ENCODE measurements at places on chromosomes 6 and 20. TPM values are rescaled to one million over a fixed set of nuclear protein-coding genes. Genes with fewer than 3 reads are reported as not detected.

- DNase-seq, result no peak
Measured at GRCh38 chr6:151497905-151498304, 4.1 kb downstream of the CCDC170 start.

DNA sequence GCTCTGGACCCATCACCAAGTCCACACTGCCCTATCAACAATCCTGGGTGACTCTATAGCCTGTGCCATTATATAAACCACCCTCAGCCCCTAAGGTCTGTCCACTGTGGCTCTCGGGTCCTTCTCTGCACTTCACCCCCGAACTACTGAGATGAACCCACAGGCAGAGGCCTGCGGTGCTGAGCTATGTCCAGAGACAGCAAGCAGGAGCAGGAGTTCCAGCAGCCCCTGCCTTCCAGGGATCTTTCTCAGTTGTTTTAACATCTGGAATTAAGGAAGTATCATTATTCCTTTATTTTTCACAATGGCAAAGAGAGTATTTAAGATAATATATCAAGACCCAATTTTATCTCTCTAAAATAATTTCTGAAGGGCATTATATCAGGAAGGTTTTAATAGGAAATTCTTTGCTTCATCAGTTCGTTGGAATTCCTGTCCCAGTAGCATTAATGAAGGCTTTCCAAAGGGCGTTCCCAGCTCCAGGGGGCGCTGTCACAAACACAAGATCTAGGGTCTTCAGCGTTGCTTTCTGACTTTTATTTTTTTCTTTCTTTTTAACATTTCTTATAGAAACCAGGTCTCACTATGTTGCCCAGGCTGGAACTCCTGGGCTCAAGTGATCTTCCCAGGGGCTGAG lies 27.3 kb downstream of the RRBP1 start:
- no peak for DNase-seq

DNA sequence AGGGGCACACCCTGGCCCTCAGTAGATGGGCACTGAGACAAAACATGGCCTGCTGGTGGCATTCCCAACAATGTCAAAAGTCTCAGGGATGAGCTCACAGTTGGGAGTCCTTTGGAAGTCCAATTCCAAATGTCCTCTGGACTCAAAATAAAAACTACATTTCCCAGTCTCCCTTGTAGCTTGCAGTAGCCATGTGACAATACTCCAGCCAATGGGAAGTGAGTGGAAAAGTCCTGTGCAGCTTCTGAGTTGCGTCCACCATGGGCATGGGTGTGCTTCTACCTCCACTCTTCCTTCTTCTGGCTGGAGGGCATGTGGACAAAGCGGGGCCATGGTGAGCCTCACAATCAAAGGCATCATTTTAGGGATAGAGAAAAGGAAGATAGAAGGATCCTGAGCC lies 5.8 kb upstream of the ADAM33 start:
- DNase-seq, result no peak

DNA sequence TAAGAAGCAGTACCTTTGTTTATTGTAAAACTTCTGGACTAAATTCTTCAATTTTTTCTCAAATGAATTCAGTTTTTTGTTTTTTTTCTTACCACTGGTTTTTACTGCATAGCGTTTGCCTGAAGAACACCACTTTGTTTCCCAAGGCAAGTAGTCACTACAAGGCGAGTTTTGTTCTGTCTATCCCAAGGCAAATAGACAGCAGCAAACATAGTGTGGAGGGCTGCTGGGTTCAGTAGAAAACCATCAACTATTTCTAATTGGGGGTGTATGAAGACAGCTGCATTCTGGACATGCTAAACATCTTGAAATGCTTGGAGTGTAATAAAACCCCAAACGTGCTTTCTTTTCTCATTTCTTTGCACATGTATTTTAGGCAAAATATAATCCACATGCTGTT lies 197.4 kb downstream of the ESR1 start:
- DNase-seq, result no peak

DNA sequence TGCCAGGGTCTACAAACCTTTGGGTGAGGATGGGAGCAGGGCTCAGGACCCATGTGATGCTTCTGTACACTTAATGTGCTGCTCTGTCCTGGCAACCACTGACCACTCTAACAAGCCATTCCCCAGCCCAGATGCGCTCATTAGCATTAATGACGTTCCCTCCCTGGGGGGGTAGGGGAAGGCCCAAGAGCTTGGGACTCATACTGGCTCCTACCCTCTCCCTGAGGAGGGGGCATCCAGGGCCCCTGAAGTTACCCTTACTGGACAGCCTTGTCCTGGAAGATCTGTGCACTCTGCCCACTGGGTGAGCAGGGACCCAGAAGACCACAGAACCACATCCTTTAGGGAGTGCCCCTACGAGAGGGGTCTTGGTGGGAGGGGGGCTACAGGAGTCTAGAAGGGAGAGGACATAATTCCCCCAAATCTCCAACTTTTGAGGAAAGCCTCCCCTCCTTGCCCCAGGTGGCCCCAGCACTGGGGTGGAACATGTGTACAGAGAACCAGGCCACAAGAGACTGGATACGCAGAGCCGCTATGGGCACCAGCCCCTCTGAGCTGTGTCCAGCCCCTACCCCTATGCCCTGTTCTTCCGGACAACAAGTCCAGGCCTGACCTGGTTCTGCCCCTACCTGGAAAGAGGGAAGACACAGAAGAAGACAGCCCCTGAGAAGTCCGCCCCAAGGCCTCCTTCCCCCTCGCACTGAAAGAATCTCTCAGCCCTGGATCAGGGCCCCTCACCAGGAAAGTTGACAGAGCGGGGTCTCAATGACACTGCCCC lies 1.4 kb downstream of the TEAD3 start:
- no peak for DNase-seq

SPATA2 gene
- total RNA-seq, result 8.9 TPM

ID1 gene
- 1.2 TPM for total RNA-seq

DNA sequence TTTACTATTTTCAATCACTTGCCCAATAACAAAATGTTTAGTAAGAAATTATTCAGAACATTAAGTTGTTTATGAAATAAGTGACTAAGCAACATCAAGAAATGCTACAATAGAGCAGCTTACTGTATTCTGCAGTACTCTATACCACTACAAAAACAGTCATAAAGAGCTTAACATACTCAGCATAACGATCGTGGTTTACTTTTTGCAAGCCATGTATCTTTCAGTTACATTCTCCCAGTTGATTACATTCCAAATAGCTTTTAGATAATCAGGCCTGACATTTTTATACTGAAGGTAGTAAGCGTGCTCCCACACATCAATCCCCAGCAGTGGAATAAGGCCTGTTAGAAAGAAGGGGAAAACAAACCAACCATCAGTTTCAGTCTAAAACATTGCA lies 10.7 kb downstream of the SOD2 start:
- no peak for DNase-seq

DNA sequence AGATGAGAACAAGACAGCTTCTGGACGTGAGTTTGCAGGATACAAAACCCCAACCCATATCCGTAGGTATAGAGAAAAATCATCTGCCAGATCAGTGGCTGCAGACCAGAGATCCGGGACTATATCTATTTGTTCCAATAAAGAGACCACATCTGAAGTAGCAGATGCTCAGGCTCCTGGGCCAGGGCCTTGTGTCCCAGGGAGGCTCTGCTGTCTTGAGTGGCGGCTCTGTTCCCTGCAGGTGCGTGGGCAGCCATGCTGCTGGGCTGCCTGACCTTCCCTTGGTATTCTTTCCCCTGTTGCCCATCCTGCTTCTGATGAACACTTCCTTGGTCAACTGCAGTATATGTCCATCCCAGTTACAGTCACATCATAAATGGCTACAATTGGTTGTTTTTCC lies 34.9 kb downstream of the ERMARD start:
- no peak for DNase-seq

LAMA4 gene
- total RNA-seq, result not detected

GRCh38 chr20:56222945-56223344 lies 25.6 kb upstream of the MC3R start:
- no peak for DNase-seq

- DNase-seq, result no peak
Measured at GRCh38 chr6:87803791-87804190, 101.8 kb upstream of the AKIRIN2 start.

DNA sequence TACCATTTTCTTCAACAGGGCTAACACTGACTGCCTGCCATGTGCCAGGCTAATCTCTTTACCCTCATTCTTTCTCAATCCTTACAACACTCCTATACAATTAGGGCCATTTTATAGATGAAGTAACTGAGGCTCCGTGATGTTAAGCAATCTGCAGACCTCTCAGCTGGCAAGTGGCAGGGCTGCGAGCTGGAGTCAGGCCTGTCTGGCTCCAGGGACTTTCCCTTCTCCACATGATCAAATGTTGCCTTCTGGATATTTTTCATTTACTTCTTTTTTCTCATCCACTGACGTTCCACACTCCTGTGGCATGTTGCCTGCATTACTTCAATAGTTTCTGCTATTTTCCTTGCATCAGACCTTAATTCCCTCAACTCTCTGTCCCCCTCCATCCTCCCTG lies 55.2 kb upstream of the TAGAP start:
- DNase-seq, result no peak

DNA sequence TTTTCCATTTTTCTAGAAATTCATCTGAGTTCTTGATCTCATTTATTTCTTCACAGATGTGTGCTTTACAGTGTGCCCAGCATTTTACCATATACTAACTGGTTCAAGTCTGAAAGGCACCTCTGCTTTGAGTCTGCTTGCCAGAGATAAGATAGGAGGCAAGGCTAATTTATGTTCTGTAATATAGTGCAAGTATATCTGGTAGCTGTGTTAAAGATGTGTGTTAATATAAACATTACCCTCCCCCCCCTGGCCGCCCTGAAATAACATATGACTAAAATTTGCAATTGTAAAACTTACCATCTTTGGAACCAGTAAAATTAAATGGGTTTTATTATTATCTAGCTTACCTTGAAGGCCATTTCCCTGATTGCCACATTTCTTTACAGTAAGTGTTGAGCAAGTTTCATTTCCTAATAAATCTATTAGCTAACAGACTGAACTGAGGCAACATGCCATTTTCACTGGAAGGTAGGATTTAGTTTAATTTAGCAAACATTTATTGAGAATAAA lies 2.7 kb downstream of the FBXO9 start:
- no peak for DNase-seq

PCK1 gene
- total RNA-seq, result not detected

- DNase-seq, result no peak
Measured at GRCh38 chr20:13852306-13852705, 67.5 kb downstream of the NDUFAF5 start.

DNA sequence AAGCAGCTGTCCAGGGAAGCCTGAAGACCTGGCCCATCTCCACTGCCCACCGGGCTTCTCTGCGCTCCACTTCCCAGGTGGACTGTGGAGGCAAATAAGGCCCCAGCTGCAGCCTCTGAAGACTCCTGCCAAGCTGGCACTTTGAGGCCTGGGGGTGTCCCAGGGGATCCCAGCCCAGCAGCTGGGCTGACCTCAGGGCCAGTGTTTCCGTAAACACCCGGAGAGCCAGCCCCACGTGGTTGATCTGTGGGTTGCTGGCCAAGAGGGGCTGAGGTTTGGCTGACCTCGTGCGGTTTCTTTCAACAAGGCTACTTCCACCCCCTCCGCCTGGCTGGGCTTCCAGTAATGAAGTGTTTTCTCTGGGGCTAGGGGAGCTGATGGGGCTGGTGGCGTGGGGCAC lies 12.4 kb upstream of the CCN5 start:
- DNase-seq, result no peak

DNA sequence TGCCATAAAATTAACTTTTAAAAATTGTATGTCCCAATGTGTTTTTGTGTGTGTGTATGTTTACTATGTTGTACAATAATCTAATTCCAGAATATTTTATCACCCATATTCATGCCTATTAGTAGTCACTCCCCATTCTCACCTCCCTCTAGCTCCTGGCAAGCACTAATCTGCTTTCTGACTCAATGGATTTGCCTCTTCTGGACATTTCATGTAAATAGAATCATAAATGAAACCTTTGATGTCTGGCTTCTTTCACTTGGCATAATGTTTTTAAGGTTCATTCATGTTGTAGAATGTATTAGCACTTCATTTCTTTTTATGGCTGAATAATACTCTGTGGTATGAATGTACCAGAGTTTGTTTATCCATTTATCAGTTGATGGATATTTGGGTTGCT lies 15.4 kb downstream of the SH3BGRL2 start:
- no peak for DNase-seq

DNA sequence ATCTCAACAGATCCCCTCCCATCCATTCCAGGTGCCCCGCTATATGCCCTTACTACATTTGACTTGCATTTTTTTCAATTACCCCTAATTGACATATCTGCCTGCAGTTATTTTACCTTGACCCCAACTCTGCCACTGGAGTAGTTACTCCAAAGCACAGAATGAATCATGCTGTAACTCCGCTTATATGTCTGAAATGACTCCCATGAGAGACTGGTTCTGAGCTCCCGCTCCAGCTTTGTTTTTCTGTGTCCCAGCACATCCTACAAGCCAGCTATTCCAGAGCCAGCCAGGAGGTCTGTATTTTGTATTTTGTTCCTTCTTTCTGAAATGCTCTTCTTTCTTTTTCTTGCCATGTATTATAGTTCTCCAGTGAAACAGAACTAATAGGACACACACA lies 10.9 kb upstream of the NOX3 start:
- DNase-seq, result no peak

BEND6 gene
- not detected for total RNA-seq

DNA sequence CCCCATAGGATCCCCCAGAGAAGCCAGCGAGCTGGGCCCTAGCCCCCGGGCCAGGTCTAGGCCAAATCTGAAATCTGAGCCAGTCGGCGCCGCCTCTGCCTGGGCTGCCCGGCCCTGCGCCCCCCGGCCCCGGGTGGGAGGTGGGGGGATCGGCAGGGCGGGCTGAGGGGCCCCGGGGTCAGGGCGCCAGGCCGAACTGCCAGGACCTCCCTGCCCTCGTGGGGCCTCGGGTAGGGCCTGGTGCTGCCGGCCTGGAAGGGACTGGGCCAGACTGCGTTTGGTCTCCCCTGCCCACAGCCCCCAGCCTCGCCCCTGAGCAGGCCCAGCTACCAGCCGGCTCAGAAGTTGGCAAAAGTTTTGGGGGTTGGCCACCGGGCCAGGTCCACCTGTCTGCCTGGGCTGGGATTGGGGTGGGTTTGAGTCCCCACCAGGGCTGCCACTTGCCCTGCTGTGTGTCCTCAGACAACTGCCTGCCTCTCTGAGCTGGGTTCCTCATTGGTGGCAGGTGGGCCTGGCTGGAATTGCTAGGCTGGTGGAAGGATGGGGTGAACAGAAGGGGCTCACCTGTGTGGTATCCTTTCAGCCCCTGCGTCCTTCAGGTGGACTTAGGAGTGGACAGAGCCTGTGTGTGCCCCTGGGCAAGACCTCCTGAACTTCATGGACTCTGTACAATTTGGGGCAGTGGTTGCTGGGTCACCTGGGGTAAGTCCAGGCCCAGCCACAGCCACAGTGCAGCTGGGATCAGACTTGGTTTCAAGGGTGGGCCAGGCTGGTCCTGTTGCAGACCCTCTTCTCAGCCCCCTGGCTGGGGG lies 801 bp downstream of the SRC start:
- peak; percentile 39 for DNase-seq

- no peak for DNase-seq
Measured at GRCh38 chr6:82995066-82995465, 70.6 kb downstream of the UBE3D start.

DNA sequence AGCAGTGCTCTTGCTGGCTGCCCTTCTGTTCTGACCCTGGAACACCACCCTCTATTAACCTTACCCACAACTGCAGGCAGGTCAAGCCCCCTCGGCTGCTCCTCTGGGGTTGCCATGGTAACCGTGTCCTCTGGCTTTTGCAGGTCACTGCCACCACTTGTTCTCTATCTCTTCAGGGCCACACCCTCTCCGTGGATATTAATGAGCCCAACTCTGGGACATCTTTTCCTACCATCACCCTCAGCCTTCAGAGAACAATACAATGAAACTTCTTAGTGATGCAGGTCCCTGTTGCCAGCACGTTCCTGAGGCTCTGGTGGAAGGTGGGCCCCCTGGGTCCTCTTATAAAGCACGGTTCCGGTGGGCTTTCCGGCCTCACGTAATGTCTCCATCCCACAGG lies 30.8 kb upstream of the MICB start:
- no peak for DNase-seq

CDH4 gene
- total RNA-seq, result 0.20 TPM

All from activated naive CD8-positive, alpha-beta T cell treated with anti-CD3 and anti-CD28 coated beads, Interleukin-2, amount 10 ng/mL, durations not matched to agents 7 days and 5 days (primary cell).